Activated T-helper 2 cell treated with anti-CD3 and anti-CD28 coated beads, Interferon-gamma antibody, Interleukin-2, Interleukin-4, amounts not matched to agents 10 μg/mL and 5 μg/mL and 100 μg/mL, durations not matched to agents 14 hours and 24 hours and 36 hours (primary cell): ENCODE measurements at places on chromosomes 1 and 21. TPM values are rescaled to one million over a fixed set of nuclear protein-coding genes. Genes with fewer than 3 reads are reported as not detected.

Gene NBPF20
- 0.82 and 1.2 TPM in 2 replicates for total RNA-seq

Gene EPRS1
- total RNA-seq = 163 and 176 TPM in 2 replicates

Gene LINGO4
- total RNA-seq = not detected in 2 replicates

Gene PARK7
- 498 and 514 TPM in 2 replicates for total RNA-seq

Gene SMG5
- total RNA-seq = 83.2 and 89.3 TPM in 2 replicates

Gene ATP1B1
- 12.6 and 13.5 TPM in 2 replicates for total RNA-seq

Gene PLA2G2F
- total RNA-seq = not detected in 2 replicates

Gene DNALI1
- not detected in 2 replicates for total RNA-seq

Gene REN
- not detected in 2 replicates for total RNA-seq

Gene DMRTA2
- total RNA-seq = not detected in 2 replicates

Gene CD52
- 237 and 243 TPM in 2 replicates for total RNA-seq

Gene AGMAT
- 30.1 and 32.5 TPM in 2 replicates for total RNA-seq

- DNase-seq = no peak
Observed at GRCh38 chr1:60213253-60213652, 139.7 kb upstream of the C1orf87 start.

- DNase-seq = no peak
Observed at GRCh38 chr1:43722810-43723209, 15.5 kb downstream of the ST3GAL3 start.

GRCh38 chr1:36576118-36576517 is 93.4 kb upstream of the CSF3R start:
- DNase-seq = no peak

GRCh38 chr1:34915521-34915920 is 13.9 kb downstream of the DLGAP3 start:
- no peak for DNase-seq

GRCh38 chr21:32496568-32496967 is 84.1 kb downstream of the EVA1C start:
- no peak for DNase-seq

- no peak for DNase-seq
Observed at GRCh38 chr1:247905910-247906503, 10.6 kb downstream of the OR2W3 start.

- no peak for DNase-seq
Observed at GRCh38 chr1:179910934-179911333, 28.8 kb downstream of the TOR1AIP1 start.

DNA sequence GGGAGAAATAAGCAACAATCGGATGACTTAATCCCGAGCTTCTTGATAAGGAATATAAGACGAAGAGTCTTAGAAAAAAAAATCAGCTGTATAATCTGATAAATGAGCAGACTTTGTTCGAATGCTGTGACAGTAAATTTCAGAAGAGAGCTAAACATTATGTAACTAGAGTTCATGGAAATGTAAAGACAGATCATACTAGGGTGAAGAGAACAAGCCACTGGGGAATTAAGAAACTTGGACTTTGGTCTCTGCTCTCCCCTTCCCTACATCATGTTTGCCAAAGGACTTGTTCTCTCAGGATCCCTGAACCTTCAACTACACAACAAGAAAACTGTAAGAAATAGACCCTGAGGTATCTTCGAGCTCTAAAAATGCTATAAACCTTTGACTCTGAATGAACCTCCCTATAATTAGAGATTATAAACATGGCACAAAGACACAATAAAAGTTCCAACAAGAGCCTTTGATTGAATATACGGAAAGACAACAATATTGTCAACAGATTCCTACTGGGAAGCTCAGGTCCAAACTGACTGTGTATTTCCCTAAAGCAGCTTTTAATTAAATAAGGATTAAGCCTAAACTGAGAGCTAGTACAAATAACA is 27.5 kb downstream of the FRRS1 start:
- no peak for DNase-seq

DNA sequence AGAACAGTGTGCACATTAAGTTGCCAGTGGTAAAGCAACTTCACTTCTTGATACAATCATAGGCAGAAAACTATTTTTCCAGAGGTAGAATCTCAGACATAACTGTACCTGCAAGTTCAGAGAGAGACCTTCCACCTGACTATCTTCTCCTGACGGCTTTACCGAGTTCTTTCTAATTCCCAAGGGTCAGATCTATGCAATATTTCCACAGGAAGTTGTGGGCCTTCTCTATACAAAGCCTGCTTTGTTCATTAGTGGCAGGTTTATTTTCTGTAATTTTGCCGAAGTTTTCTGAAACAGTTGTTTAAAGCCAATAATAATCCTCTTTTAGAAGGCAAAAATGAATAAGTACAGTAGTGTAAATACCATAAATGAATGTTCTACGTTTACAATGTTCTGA is 58.2 kb upstream of the RCC1 start:
- no peak for DNase-seq

DNA sequence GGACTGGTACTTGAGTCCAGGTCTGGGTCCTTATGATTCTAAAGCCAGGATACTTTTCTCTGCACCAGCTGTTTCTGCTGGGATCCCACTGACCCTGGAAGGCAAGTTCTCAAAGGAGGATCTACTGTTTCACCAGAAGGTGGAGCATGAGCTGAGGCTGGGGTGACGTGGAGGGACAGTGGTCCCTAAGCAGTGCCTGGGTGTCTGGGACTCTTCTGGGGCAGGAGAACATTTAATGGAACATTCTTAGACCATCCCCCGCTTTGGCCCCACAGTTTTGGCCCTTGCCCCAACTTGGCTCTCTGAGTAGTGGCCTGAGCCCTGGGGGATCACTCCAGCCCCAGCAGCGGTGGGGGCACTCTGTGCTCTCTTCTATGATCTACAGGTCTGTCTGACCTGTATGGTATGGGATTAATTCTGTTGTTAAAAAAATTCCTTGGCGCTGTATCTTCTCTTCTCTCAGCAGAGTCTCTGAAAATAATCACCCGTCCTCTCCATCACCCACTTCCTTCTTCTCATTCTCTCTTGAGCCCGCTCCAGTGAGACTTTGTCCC is 60.3 kb upstream of the CSF3R start:
- DNase-seq = no peak

DNA sequence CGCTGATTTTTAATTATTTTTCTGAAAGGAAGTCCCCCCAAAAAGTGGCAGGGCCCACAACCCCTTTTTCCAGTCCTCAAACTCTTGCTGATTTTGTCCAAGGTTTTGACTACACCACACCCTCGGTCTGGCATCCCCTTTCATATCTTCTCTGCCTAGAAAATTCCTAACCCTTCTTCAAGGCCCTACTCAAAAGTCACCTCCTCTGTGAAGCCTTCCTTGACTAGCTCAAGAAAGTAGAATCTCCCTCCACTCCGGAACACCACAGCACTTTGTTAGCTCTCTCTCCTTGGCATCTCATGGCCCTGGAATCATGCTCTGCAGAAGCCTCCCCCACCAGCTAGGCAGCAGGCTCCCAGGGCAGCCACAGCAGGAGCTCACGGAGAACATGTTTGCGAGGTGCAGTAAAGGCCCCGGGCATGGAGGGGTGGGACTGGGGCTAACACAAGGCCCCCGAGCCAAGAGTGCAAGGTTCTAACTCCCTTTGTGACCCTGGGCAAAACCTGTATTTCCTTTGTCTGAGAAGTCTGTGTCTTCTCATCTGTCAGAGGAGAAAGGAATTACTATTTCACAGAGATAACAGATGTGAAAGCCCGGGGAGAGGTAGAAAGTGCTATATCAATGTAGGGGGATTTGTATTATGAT is 17.7 kb upstream of the S100A7 start:
- DNase-seq = no peak

GRCh38 chr21:24420689-24421088 is 1186.6 kb downstream of the MRPL39 start:
- DNase-seq = no peak

DNA sequence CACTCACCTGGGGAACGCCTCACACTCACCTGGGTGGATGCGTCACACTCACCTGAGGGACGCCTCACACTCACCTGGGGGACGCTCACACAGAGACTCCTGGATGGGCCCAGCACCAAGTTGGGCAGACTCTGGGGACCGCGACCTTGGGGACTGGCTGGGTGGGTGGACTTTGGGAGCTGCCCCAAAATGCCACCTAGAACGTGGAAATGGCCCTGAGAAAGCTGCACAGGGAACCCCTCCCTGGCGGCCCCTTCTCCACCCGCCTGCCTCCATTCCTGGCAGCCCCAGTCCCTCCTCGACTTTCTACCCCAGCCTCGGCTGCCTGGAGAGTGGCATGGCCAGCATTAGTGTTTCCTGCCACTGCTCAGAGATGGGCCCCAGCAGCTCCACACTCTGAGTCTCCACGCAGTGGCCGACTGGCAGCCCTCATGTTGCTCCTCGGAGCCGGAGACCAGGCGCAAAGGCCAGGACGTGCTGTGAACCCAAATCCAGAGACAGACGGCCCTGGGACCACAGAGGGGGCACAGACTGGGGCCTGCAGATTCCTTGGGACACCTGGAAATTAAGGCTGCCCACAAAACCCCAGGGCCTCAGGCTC is 46.5 kb upstream of the ACTRT2 start:
- no peak for DNase-seq

DNA sequence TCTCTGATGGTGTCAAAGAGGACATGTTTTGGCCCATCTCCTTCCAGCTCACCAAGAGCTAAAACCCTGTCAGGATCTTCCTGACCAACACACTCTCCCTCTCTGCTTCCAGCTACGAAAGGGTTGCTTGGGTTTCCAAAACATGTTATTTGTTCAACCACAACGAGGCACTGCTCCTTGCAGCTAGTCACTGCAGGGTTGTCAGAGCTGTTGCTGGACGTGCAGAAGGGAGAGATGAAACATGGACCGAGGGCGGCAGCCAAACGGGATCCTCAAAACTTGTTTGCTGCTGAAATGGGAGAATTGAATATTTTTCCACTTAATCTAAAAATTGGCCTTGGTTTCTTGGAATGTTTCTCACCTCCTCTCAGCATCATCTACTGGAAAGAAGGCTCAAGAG is 12.4 kb downstream of the ZBTB18 start:
- DNase-seq = no peak

DNA sequence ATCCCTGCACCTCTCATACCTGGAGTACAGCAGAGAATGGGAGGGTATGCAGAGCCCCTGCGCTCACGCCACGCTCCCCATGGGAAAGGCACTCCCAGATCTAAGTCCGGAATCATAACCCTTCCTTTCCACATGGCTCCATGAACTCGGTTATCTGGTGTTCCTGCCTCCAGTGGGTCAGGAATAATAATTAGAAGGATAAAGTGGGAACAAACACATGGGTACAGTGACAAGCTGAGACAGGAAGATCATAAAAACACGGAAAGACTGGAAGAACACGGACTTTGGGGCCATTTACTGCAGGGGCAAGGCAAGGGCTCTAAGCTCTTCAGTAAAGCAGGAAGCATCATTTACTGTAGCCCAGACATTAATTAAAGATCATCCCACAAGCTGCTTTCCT is 48.6 kb downstream of the FOXO6 start:
- no peak for DNase-seq

DNA sequence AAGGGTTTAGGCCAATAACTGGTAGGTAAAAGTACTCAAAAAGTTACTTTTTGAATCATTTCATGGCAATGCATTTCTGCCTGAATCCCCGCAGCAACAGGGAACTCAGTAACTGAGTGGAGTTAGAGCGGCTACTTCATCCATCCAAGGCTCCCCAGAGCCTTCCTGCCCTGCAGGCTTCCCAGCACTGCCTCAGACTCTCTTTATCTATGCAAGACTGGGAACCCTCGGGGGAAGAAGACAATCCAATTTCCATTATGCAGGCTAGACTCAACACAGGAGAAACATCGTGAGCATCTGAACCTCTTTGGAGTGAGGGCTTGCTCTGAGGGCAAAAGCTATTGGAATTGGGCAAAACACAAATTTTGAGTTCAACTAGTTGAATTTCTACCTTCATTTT is 23.1 kb downstream of the ZMYND12 start:
- DNase-seq = no peak
